ENCODE measurements at places on chromosomes 16 and 17. TPM values are rescaled to one million over a fixed set of nuclear protein-coding genes. Genes with fewer than 3 reads are reported as not detected.
A peak's percentile ranks its signal among the peaks of the same experiment; 100 is the strongest.

- no peak for DNase-seq
Measured at GRCh38 chr16:8655184-8655717, 19.2 kb upstream of the ABAT start.

Gene C17orf67
- 1.1 TPM for total RNA-seq

DNA sequence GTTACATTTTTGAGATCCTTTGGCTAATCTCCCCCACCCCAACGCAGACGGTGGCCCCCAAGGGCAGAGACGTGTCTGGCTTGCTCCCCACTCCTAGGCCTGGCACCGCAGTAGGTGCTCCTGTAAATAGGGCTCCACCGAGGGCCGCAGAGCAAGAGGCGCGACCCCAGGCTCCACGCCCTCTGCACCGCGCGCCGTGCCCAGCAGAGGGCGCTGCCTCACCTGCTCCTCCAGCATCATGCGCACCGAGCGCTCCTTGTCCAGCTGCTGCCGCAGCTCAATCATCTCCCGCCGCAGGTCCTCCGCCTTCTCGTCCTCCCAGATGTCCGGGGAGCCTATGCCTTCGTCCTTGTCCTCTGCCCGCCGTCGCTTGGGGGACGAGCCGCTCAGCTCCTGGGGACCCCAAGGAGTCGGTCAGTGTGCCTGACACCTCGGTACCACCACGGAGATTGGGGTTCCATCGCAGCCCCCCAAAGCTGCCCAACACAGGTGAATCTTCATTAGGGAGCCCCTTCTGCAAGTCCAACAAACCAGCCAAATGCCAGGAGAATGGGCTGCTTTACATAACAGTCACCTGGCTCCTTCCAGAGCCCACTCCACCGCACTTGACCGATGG, 11.2 kb downstream of the TFAP4 start:
- no peak for DNase-seq

- peak; percentile 20 for DNase-seq
Measured at GRCh38 chr16:54933281-54934011, 2.8 kb downstream of the IRX5 start.

Gene EMP2
- 110 TPM for total RNA-seq

- DNase-seq = no peak
Measured at GRCh38 chr16:70805380-70805779, 4.4 kb upstream of the VAC14 start.

- DNase-seq = peak; percentile 89
Measured at GRCh38 chr17:57834146-57834741, 15.6 kb downstream of the MRPS23 start.

Gene CCL2
- 33.4 TPM for total RNA-seq

GRCh38 chr16:75266738-75267630, 15.6 kb upstream of the BCAR1 start:
- DNase-seq = no peak

DNA sequence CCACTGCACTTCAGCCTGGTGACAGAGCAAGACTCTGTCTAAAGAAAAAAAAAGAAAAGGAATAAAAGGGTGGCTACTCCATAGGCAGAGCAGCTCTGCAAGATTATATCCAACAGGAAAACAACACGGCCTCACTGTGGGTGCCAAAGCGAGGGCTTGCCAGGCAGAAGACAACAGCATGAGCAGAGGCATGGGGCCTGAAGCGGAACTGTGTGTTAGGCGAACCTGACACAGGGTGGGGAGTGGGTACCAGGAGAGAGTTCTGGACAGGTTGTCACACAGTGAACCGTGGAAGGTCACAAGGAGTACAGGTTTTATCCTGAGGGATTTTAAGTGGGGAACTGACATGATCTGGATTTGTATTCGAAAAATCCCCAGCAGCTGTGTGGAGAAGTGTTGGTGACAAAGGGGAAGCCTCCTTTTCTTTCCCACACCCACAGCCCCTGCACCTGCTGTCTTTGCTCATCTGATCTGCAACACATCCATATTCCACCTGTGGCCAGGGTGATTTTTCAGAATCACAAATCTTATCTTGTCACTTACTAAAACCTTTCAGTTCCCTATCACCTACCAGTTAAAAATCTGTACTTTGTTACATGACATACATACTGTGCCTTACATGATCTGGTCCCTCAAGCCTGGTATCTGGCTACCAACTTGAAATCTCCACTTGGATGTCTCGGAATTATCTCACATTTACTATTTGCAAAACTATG, 23.2 kb upstream of the ARHGAP17 start:
- no peak for DNase-seq

GRCh38 chr16:86929057-86929871, 350.9 kb downstream of the FOXL1 start:
- no peak for DNase-seq

Data from Right ventricle myocardium inferior (tissue), 1 donor.